ENCODE measurements at places on chromosomes 6 and 20.

GRCh38 chr20:60869625-60870024 is 382.4 kb upstream of the CDH4 start:
- H3K27ac ChIP-seq, result no peak overlapping the region
- peaks cover 10% of the 10 kb centered on the region for H3K27me3 ChIP-seq
- H3K4me1 ChIP-seq, result peaks cover 14% of the 10 kb centered on the region
- no peak for DNase-seq

GRCh38 chr6:98416027-98416426 is 418.3 kb upstream of the POU3F2 start:
- no peaks in the 10 kb centered on the region for H3K36me3 ChIP-seq
- H3K27ac ChIP-seq, result no peak overlapping the region
- no peak for DNase-seq
- H3K27me3 ChIP-seq, result no peaks in the 10 kb centered on the region
- no peak overlapping the region for H3K4me3 ChIP-seq

GRCh38 chr6:154950979-154951344 is 44.2 kb upstream of the TIAM2 start:
- H3K36me3 ChIP-seq, result no peaks in the 10 kb centered on the region
- no peaks in the 10 kb centered on the region for H3K27me3 ChIP-seq
- no peaks in the 10 kb centered on the region for H3K4me1 ChIP-seq
- H3K4me3 ChIP-seq, result no peak overlapping the region
- H3K27ac ChIP-seq, result no peak overlapping the region
- no peak for DNase-seq

DNA sequence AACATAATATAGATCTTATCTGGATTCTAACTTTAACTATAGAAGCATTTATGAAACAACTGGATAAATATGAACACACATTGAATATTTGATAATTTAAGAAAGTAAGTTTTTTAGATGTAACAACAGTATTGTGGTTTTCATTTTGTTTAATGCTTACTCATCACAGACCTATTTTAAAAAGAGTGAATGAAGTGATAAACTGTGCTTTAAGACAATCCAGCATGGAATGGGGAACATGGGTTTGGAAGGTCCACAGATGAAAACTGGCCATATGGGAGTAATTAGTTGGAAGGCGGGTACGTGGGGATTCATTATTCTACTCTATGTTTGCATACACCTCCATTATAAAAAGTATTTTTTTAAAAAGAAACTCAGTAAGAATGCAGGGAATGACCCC is 21.2 kb downstream of the EPB41L2 start:
- H3K36me3 ChIP-seq, result no peaks in the 10 kb centered on the region
- H3K27ac ChIP-seq, result peak overlapping the region; percentile 20
- peaks cover 12% of the 10 kb centered on the region for H3K4me1 ChIP-seq
- H3K27me3 ChIP-seq, result no peaks in the 10 kb centered on the region
- DNase-seq, result no peak

DNA sequence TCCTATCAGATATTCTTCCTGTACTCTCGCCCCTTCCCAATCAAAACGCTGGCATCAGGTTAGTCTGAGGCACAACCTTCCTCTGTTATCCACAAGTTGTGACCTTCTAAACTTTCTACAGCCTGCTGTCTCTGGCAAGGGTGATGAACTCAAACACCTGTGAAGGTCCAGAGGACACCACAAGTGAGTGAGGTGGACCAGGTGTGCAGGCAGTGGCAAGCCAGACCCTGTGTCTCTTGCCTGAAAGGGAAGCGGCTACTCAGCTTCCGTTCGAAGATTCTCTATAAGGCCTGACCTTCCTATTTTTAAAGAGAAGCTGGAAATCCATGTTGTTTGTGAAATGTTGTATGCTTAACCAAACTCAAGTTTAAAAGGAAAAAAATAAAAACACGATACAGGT is 36.8 kb downstream of the GCM1 start:
- no peak overlapping the region for H3K27ac ChIP-seq
- DNase-seq, result no peak
- H3K4me3 ChIP-seq, result no peak overlapping the region
- no peaks in the 10 kb centered on the region for H3K27me3 ChIP-seq

GRCh38 chr6:17892097-17892686 is 95.2 kb downstream of the KIF13A start:
- no peak for DNase-seq
- H3K27ac ChIP-seq, result no peak overlapping the region
- no peaks in the 10 kb centered on the region for H3K27me3 ChIP-seq
- H3K4me1 ChIP-seq, result no peaks in the 10 kb centered on the region
- peaks cover 21% of the 10 kb centered on the region for H3K36me3 ChIP-seq

DNA sequence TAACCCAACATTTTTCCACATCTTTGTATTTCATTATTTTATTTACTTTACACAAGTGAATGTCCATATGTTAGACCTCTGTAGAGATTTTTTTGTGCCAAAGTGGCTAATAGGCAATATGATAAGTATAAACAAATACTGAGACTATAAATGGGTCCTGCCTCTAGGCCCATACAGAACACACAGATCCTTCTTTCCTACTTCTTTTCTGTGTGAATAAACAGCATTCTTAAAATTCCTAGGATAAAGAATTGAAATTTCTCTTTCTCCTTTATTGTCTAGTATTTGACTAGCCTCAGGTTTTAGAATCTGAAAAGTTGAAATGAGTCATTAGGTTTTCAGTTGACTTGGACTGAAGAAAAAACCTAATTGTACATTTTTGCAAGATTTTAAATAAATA is 46.3 kb upstream of the HS3ST5 start:
- H3K36me3 ChIP-seq, result no peaks in the 10 kb centered on the region
- no peak overlapping the region for H3K4me3 ChIP-seq
- DNase-seq, result no peak
- no peak overlapping the region for H3K27ac ChIP-seq
- H3K27me3 ChIP-seq, result no peaks in the 10 kb centered on the region

- no peaks in the 10 kb centered on the region for H3K36me3 ChIP-seq
- peak; percentile 14 for DNase-seq
- H3K27ac ChIP-seq, result no peak overlapping the region
- H3K4me1 ChIP-seq, result peaks cover 15% of the 10 kb centered on the region
- no peak overlapping the region for H3K4me3 ChIP-seq
Measured at GRCh38 chr6:6815732-6816131, 227.2 kb downstream of the LY86 start.

DNA sequence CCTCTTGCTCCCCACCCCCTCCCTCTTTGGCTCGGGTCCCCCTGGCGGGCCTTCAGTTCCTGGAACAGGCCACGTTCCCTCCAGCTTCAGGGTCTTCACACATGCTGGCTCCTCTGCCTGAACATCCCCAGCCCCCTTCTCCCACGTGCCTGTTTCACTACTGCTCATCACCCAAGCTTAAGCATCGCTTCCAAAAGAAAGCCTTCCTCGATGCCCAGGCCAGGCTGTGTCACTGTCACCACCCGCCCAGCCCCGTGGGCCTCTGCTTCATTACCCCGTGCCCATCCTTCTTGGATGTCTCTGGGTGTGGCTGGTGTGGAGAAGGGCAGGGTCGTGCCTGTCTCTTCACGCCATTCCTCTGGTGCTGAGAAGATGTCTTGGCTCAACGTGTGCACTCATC is 2.8 kb downstream of the DLGAP4 start:
- H3K27me3 ChIP-seq, result peaks cover 97% of the 10 kb centered on the region
- no peak overlapping the region for H3K4me3 ChIP-seq

- H3K27ac ChIP-seq, result no peak overlapping the region
- H3K4me1 ChIP-seq, result no peaks in the 10 kb centered on the region
- no peaks in the 10 kb centered on the region for H3K36me3 ChIP-seq
- H3K4me3 ChIP-seq, result no peak overlapping the region
- no peaks in the 10 kb centered on the region for H3K27me3 ChIP-seq
Measured at GRCh38 chr6:1942834-1943233, 302.6 kb downstream of the GMDS start.

- DNase-seq, result peak; percentile 16
- no peak overlapping the region for H3K27ac ChIP-seq
- no peaks in the 10 kb centered on the region for H3K27me3 ChIP-seq
- H3K4me1 ChIP-seq, result peaks cover 43% of the 10 kb centered on the region
- no peaks in the 10 kb centered on the region for H3K36me3 ChIP-seq
- no peak overlapping the region for H3K4me3 ChIP-seq
Measured at GRCh38 chr6:13383328-13384163, 55.2 kb upstream of the TBC1D7 start.

- H3K4me3 ChIP-seq, result no peak overlapping the region
- no peaks in the 10 kb centered on the region for H3K36me3 ChIP-seq
- peaks cover 35% of the 10 kb centered on the region for H3K27me3 ChIP-seq
- no peaks in the 10 kb centered on the region for H3K4me1 ChIP-seq
- DNase-seq, result peak; percentile 61
Measured at GRCh38 chr20:32098786-32099185, 10.7 kb upstream of the TM9SF4 start.

GRCh38 chr6:119067091-119067490 is 11.4 kb downstream of the FAM184A start:
- no peak overlapping the region for H3K27ac ChIP-seq
- H3K4me1 ChIP-seq, result no peaks in the 10 kb centered on the region
- no peak for DNase-seq
- no peaks in the 10 kb centered on the region for H3K36me3 ChIP-seq
- no peaks in the 10 kb centered on the region for H3K27me3 ChIP-seq
- no peak overlapping the region for H3K4me3 ChIP-seq

DNA sequence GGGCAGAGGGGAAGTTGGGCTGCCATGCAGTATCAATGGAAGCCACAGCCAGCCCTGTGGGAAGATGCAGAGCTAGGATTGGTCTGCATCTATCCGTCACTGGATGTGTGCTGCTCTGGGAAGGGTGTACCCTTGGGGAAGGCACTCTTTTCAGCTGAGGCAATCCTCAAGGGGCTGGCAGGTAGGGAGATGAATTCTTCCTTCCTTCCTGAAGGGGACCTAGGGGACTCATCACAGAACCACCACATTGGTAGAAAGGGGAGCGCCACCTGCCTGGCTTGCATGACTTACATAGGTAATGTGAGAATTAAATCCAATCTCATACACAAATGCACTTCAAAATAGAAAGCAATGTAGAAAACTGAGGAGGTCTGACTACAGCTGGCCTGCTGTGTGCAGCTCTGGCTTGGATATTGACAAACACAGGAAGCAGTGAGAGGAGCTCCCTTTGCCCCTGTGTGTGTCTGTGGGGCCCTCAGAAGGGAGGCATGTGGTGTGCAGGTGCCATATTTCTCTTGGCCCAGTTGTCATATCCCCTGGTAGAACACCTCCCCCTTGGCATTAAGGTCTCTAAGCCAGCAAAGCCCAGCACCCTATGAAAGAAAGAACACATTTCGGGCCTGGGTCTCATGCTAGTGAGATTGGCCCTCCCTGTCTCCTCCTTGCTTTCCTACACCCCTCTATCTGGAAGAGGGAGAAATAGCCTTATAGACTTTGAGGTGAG is 260.3 kb upstream of the MOCS1 start:
- no peak for DNase-seq
- H3K4me3 ChIP-seq, result no peak overlapping the region

DNA sequence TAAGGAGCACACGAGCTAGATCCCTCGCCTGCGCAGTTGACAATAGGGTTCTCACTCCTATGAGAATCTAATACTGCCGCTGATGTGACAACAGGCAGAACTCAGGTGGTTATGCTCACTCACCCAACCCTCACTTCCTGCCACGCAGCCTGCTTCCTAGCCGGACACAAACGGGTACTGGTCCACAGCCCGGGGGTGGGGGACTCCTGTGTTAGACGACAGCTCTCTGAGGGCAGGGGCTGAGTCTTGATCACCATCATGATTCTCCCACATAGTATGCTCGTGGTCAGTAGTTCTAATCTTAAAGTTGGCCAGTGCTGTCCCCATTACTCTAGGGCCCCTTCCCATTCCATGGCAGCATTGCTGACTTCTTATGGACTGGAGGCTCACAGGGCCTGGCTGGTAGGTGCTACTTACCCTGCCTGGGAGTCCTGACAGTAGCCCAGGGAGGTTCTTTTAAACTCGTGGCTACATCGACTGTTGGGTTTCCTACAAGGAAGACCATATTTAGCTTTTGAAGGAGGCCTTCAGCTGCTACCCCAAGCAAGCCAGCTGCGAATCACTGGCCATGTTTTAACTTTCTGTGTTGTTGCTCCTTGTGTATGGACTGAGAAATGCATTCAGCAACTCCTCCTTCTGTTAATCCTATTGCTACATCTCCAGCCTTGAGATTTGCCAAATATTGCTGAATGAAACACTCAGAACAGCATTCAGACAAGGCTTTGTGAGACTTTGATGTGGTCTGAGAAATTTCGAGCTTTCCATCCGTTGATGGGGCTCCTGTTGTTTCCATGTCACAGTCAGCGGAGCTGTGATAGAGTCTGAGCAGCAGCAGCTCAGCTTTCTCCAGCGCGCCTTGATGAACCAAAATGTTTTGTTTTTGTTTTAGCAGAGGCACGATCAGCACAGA is 300.3 kb downstream of the NRN1 start:
- H3K27ac ChIP-seq, result no peak overlapping the region
- no peak overlapping the region for H3K4me3 ChIP-seq
- H3K27me3 ChIP-seq, result no peaks in the 10 kb centered on the region
- H3K4me1 ChIP-seq, result no peaks in the 10 kb centered on the region
- H3K36me3 ChIP-seq, result no peaks in the 10 kb centered on the region

- no peak overlapping the region for H3K27ac ChIP-seq
- no peak for DNase-seq
Measured at GRCh38 chr20:41367393-41367695, 726 bp upstream of the EMILIN3 start.

DNA sequence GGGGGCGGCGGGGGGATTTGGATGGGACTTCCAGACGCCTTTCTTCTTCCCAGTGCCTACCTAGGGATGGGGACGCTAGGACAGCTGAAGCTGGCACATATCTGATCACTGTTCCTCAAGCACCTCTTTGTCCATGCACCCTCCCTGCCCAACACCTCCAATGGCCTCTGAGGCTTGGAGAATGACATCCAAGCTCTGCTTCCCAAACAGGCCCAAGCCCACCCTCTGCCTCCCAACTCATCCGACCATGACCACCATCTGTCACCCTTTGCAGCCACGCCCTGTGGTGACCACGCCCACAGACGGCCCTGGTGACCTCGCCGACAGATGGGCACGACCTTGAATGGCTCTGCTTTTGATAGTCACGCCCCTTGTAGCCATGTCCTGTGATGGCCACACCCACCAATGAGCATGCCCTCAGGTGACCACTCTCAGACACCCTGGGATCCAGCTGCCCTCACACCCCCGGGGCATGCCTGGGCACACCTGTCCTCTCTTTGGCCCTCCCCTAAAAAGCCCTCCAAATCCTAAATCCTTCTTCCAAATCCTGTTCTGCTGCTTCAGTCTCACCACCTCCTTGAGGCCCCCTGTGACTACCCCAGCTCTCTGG is 51.0 kb downstream of the SSR1 start:
- H3K4me3 ChIP-seq, result peak overlapping the region; percentile 58
- H3K27ac ChIP-seq, result peak overlapping the region; percentile 74
- peak; percentile 57 for DNase-seq
- no peaks in the 10 kb centered on the region for H3K27me3 ChIP-seq
- peaks cover 22% of the 10 kb centered on the region for H3K4me1 ChIP-seq
- H3K36me3 ChIP-seq, result no peaks in the 10 kb centered on the region

GRCh38 chr20:54067606-54068174 is 2.7 kb downstream of the BCAS1 start:
- H3K4me3 ChIP-seq, result no peak overlapping the region
- H3K27ac ChIP-seq, result no peak overlapping the region
- peaks cover under 1% of the 10 kb centered on the region for H3K4me1 ChIP-seq
- H3K36me3 ChIP-seq, result no peaks in the 10 kb centered on the region

DNA sequence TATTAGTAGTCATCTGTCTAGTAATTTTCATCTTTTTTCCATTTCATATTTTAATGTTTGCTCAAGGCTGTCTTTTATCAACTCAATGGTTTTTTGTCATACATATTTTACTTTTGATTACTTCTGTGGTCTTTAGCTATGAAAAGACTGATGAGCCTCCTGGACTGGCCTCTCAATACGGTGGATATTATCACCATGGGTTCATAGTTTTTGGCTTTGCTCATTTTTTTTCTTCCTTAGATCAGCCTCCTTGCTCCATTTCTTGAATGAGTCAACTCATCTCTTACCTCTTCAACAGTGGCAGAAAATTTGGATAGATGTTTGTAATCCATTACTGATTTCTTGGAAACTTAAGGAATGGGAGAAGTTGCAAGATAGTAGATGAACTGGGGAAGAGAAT is 80.1 kb upstream of the ELOVL5 start:
- no peaks in the 10 kb centered on the region for H3K36me3 ChIP-seq
- H3K4me3 ChIP-seq, result no peak overlapping the region
- H3K27me3 ChIP-seq, result no peaks in the 10 kb centered on the region
- no peaks in the 10 kb centered on the region for H3K4me1 ChIP-seq
